CD4-positive, alpha-beta T cell treated with Interferon gamma for 1 hour (primary cell): ENCODE measurements at places on chromosomes 7 and 10.

DNA sequence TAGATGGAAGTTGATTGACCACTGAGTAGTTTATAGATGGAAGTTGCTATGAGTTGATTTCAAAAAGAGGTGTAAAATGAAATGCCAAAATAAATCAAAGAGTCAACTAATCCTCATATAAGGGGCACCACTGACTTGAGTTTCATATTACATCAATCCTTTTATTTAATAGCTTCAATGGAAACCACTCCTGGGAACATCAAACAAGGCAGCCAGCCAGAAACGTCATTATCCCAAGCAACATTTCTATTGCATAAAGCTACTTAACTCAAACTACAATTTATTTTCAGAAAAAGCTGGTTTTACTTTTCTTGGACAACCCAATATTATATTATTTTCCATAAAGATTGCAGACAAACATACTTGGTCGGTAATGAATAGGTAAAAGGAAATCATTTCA is 162.1 kb downstream of the TSPAN12 start:
- DNase-seq, result no peak

DNA sequence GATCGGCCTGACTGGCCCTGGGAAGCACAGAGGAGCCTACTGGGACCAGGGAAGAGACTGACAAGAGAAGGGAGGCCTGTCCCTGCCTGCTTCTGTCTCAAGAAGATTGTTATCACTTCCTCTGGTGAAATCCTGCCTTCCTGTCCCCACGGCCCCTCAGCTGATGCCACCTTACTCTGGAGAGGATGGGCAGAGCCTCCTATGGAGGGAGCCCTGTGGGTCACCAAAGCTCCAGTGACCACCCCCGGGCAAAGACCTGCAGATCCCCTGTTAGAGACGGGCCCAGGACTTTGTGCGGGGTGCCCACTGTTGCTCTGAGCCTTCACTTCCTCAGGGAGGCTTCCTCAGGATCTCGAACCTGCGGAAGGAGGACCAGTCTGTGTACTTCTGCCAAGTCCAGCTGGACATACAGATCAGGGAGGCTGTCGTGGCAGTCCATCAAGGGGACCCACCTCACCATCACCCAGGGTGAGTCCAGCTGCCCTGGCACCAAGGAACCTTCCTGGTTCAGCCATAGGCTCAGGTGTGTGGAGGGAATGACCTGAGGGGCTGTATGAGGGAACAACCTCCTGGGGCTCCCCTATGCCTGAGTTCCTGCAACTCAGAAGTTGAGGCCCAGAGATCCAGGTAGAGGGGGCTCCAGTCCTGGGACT is 1.4 kb upstream of the PILRB start:
- no peak for DNase-seq

DNA sequence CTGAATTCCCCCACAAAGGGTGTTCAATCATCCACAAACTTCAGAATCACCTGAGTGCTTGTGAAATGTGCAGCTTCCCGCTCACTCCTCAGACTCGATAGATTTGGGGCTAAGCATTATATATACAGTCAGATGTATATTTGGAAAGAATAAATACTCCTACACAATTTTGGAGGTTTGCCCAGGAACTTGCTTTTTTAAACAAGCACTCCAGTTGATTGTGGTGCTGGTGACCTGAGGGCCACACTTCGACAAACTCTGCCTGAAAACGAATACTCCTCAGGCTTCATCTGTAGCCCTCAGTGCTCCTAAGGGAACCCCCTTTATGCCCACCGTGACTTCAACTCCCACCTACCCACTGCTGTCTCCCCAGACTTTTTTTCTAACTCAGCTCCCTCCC is 211.6 kb downstream of the INHBA start:
- no peak for DNase-seq

GRCh38 chr7:14846405-14846804 is 56.1 kb downstream of the DGKB start:
- DNase-seq, result no peak

GRCh38 chr7:43467406-43467805 is 115.5 kb upstream of the STK17A start:
- no peak for DNase-seq

DNA sequence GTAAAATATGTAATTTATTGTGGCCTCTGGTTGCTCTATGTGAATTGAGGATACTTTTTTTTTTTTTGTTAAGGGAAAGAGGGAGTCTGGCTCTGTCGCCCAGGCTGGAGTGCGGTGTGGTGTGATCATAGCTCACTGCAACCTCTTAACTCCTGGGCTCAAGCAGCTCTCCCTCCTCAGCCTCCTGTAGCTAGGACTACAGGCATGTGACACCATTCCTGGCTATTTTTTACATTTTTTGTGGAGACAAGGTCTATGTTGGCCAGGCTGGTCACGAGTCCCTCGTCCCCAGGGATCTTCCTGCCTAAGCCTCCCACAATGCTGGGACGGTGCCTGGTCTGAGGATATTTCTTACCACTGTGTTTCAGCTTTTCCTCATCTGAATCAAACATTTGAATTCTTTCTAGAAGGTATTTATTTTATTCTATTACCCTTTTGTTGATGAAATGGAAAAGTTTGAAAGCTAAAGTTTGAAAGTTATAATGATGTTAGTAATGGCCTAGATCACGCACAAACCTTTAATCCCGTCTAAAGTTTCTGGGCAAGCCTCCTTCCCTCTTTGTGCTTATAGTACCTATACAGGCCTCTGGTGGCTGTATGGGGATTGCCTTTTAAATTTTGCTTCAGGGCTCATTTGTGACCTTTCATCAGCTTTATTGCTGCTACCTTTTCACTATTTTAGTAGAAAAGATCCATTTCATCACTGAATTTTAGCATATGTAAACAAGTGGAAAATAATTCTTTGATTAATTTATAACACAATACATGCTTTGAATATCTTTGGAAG is 2.0 kb downstream of the IFRD1 start:
- no peak for DNase-seq

DNA sequence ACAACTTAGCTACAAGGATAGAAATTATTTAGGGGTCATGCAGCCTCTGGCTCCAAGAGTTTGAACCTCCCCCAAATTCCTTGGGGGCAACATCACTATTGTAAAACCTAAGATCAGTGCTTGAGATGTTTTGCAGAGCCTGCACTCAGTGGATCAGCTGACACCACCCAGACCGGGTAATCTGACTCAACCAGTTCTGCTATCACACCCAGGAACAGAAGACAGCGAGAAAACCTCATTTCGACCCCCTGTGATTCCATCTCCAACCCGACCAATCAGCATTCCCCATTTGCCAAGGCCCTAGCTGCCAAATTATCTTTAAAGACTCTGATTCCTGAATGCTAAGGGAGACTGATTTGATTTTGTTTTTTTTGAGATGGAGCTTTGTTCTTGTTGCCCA is 5.2 kb downstream of the TACR2 start:
- no peak for DNase-seq

- DNase-seq, result no peak
These were observed 35.3 kb upstream of the CYTH3 start for GRCh38 chr7:6307762-6308161.

- DNase-seq, result no peak
These were observed 415.4 kb upstream of the AUTS2 start for GRCh38 chr7:69182596-69183467.

DNA sequence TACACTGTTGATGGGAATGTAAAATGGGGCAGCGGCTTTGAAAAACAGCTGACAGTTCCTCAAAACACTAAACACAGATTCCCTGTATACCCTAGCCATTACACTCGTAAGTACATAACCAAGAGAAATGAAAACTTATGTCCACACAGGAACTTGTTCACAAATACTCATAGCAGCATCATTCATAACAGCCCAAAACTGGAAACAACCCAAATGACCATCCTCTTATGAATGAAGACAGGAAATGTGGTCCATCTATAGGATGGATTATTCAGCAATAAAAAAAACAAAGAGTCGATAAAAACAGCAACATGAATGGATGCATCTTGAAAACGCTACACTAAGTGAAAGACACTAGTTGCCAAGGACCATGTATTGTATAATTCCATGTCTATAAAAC is 23.7 kb downstream of the NMT2 start:
- DNase-seq, result no peak

GRCh38 chr10:27525819-27526218 is 21.7 kb downstream of the RAB18 start:
- DNase-seq, result no peak

DNA sequence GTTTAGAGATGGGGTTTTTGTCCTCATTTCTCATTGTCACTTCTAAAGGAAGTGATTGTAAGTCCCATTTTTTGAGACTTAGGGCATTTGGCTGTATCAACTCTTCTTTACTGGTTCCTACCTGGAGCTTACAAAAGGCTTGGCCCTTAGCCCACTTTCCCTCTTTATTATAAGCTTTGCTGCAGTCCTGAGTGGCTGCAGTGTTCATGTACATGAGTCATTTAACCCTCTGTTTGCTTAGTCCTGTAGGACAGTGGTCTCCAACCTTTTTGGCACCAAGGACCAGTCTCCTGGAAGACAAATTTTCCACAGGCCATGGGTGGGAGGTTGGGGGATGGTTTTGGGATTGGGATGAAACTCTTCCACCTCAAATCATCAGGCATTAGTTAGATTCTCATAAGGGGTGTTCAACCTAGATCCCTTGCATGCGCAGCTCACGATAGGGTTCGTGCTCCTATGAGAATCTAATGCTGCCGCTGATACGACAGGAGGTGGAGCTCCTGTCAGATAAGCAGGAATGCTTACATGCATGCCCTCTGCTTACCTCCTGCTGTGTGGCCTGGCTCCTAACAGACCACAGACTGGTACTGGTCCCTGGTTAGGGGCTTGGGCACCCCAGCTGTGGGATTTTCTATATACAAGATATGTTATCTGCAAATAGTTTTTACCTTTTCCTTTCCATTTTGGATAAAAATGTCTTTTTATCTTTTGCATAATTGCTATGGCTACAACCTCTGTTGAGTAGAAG is 99.7 kb downstream of the CCSER2 start:
- DNase-seq, result no peak

DNA sequence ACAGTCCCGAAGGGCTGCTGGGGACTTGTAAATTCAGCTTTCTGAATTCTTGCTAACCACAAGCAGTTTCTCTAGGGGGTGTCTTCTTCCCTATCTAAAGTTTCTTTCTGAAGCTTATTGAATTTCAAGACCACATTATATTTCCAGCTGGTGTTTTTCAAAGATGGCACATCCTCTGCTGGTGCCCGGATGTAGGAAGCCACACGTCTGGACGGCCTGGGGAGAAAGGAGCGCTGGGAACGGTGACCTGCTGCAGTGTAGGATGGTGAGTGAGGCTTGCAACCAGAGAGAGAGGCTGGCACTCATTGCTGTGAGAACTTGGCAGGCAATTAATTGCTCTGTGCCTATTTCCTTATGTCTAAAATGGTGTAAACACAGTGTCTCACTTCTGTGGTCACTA is 776.4 kb downstream of the TYW1 start:
- no peak for DNase-seq

DNA sequence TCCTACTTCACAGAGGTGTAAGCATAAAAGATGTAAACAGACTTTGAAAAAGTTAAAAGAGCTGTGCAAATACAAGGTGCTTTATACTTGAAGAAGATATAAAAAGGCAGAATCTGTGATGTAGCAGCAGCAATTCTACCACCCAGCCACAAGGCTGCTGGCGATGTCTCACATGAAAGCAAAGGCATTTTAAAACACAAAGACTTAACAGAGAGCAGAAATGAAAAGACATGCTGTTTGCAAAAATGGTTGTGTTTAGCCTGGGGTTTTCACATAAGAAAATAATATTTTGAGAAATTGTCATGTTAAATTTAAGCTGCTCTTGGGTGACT is 85.5 kb upstream of the ZNF800 start:
- no peak for DNase-seq

DNA sequence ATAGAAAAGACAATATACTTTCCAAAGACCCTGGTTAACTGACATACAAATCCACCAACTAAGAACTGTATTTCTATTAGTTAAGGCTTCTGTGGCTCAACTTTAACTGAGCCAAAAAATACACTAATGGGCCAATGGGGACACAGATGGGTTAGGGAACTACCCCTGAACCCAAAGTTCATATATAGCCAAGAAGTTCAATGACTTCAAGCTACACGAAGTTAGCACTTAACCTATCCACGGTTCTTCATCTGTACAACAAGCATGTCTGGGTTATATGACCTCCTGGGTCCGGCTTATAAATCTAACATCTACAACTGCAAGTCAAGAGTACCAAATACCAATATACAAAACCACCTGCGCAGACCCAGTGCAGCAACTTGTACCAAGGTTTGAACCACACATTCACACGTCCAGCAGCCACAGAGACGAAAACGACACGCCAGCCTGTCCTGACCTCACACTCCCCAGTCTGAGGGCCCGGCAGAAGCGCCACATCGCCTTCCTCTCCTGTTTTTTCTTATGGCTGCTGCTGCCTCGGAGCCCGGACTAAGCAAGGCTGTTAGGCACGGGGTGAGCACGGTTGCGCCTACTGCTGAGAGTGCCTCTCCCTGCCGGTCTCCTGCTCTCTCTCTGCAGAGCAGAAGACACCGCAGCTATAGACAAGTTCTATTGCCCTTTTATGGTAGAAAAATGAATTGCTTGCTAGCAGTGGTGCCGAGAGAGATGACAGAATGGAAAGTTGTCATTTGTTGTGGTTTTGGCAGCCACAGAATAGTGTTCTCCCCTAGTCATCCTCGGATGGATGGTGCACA is 86.3 kb downstream of the RNF216 start:
- peak; percentile 63 for DNase-seq

DNA sequence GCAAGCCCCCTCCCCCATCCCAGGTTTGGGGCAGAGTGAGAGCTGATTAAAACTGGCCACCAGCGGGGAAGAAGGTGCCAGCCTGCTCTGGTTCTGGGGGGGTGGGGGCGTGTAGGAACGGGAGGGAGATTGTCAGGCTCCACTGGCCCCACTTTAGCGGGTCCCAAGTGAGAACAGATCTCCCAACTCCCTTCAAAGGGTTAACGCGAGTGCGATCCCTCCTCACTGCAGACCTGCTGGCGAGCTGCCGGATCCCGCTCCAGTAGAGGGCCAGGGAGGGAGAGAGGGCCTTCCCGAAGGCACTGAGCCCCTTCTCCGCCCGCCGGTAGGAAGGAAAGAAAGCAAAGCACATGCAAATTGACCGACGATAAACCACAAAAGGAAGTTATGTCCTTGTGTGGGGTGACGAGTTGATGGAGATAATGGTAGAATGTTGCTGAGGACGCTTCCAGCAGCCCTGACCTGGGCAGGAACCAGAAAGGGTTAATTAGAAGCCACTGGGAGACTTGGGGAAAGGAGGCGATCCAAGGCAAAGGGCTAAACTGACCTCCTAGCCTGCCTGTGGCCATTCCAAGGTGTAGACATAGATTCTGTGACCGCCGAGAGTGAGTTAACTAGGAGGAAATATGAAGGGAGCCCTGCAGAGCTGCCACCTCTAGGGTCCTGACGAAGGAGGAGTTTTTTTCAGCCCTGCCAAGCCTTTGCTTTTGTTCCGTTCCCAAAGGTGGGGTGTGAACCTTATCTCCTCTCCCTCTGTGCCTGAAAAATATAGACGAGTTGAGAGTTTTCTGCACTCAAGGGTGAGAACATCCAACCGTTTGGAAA is 1.5 kb downstream of the NRG3 start:
- no peak for DNase-seq

- no peak for DNase-seq
These were observed 282.3 kb downstream of the TFEC start for GRCh38 chr7:115748123-115748738.

GRCh38 chr10:131937836-131938235 is 37.0 kb downstream of the PPP2R2D start:
- DNase-seq, result no peak

GRCh38 chr10:110852255-110852896 is 19.4 kb upstream of the PDCD4 start:
- DNase-seq, result no peak
